Uterus (tissue), 4 donors: ENCODE measurements at places on chromosomes 11 and 22.

DNA sequence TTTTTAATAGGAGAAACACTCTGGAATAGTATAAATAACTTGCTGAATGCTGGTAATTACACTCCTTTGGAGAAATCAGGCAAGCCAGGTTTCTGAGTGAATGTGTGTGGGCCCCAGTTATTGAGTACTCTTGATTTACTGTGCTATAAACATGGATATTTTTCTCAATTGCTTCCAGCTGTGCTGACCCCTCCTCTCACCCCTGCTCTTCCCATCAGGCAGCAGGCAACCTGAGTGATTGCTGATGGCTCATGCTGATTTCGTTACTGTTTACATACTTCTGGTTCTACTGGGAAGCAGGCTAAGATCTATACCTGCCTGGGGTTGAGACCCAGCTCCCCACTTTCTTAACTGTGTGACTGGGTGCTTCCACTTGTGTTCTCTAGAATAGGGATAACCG is 68.5 kb downstream of the DHCR7 start:
- no peaks in the 10 kb centered on the region for H3K27me3 ChIP-seq
- no peak for DNase-seq
- H3K27ac ChIP-seq, result no peak overlapping the region
- no peak overlapping the region for H3K4me3 ChIP-seq
- H3K36me3 ChIP-seq, result no peaks in the 10 kb centered on the region

GRCh38 chr11:12746593-12747097 is 72.4 kb downstream of the TEAD1 start:
- no peaks in the 10 kb centered on the region for H3K4me1 ChIP-seq
- DNase-seq, result peak; percentile 91
- no peaks in the 10 kb centered on the region for H3K27me3 ChIP-seq
- H3K36me3 ChIP-seq, result no peaks in the 10 kb centered on the region
- no peak overlapping the region for H3K4me3 ChIP-seq

DNA sequence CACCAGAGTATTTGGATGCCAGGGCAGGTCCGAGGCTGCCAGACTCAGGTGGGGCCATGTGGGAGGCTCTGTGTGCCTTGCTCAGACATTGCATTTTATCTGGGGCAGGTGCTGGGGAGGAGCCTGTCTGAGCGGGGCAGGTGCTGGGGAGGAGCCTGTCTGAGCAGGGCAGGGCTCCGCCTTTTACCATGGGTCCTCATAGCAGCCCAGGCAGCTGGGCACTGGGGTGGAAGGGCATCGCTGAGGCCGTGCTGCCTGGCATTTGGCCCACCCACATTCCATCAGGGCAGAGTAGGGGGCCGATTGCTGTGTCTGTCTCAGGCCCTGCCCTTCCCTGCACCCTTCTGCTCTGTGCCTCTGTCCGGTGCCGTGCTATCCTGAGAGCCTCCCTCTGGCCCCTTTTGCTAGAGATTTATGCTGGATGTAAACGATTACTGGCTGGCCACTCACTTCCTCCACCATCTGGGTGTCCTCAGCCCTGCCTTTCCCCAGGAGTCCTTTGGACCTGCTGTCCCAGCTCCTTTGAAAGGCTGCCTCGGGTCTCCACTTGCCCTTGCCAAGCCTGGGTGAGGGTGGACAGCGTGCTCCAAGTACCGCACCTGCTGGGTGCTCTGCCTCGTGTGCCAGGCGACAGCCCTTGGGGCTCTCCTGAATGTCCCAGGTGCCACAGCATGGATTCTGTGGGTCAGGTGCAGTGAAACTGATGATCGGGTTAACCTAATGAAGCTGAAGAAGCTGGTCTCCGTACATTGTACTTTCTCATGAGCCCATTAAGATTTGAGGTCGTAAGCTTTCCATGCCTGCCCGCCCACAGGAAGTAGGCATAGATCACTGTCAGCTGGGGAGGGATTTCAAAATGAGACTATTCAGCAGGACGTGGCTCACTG is 281.6 kb downstream of the TBC1D22A start:
- H3K36me3 ChIP-seq, result no peaks in the 10 kb centered on the region
- H3K4me1 ChIP-seq, result no peaks in the 10 kb centered on the region
- no peak for DNase-seq
- no peaks in the 10 kb centered on the region for H3K27me3 ChIP-seq
- no peak overlapping the region for H3K27ac ChIP-seq

DNA sequence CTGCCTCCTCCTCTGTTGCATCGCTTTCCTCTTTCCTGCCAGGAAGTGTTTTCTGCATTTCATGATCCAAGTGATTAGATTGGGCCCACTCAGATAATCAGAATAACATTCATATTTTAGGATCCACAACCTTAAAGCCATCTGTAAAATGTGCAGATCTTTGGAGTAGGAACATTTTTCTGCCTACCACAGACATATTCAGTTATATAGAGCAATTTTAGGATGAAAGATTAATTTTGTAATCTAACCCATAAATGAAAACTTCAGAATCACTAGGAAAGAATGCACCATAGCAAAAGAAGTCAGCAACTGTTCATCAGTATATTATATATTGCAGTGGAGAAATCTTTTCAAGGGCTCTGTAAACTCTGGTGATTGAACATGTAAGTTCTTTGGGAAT is 659.9 kb upstream of the LUZP2 start:
- H3K36me3 ChIP-seq, result no peaks in the 10 kb centered on the region
- no peak overlapping the region for H3K4me3 ChIP-seq
- DNase-seq, result no peak
- H3K27me3 ChIP-seq, result no peaks in the 10 kb centered on the region
- no peak overlapping the region for H3K27ac ChIP-seq

DNA sequence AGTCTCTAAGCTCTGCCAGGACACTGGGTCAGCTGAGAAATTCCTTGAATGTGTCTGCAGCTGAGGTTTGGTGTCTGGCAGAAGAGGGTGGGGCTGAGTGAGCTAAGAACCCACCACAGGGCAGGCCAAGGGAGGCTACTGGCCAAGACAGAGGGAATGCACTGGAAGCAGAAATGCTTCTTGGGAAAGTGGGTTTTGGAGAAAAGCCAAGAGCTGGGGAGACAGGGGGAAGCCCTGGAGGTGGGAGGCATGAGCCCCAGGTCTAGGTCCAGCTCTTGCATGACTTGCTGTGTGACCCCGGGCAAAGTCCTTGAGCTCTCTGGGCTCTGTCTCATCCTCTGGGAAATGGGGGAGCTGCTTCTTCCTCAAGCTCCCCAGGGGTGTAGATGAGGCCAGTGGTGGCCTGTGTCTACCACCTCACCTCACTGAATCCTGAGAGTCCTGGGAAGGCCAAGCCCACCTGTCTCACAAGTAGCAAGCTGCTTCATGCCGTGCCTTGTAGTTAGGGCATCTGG is 2.3 kb downstream of the MMP11 start:
- H3K4me3 ChIP-seq, result no peak overlapping the region
- no peaks in the 10 kb centered on the region for H3K27me3 ChIP-seq
- no peaks in the 10 kb centered on the region for H3K4me1 ChIP-seq
- DNase-seq, result no peak
- H3K27ac ChIP-seq, result no peak overlapping the region
